ENCODE measurements at places on chromosomes 4 and X.

DNA sequence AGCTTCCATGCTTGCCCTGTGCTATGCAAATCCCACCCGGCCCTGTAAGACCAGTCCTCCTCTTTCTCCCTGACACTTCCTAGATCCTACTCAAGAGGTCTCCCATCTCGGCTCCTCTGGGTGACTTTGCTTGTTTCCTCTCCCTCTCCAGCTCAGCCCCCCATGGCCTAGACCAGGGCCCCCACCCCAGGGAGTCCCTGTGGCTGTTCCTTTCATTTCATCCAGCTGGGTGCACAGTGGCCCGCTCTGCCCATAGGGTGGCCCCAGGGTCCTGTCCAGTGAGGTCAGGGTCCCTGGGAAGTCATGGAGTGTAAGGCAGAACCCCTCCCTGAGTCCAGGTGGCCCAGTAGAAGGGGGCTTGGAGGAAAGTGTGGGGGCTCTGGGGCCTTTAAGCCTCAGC, 52.3 kb upstream of the NKX1-1 start:
- no peak overlapping the region for H3K4me3 ChIP-seq
- peaks cover 26% of the 10 kb centered on the region for H3K27me3 ChIP-seq
- no peak overlapping the region for H3K27ac ChIP-seq
- DNase-seq: no peak
- no peaks in the 10 kb centered on the region for H3K36me3 ChIP-seq
- no peaks in the 10 kb centered on the region for H3K4me1 ChIP-seq

GRCh38 chr4:122819708-122820449, 6.8 kb upstream of the FGF2 start:
- H3K36me3 ChIP-seq: no peaks in the 10 kb centered on the region
- no peak overlapping the region for H3K27ac ChIP-seq
- H3K27me3 ChIP-seq: peaks cover 48% of the 10 kb centered on the region
- no peaks in the 10 kb centered on the region for H3K4me1 ChIP-seq
- H3K4me3 ChIP-seq: no peak overlapping the region
- no peak for DNase-seq

DNA sequence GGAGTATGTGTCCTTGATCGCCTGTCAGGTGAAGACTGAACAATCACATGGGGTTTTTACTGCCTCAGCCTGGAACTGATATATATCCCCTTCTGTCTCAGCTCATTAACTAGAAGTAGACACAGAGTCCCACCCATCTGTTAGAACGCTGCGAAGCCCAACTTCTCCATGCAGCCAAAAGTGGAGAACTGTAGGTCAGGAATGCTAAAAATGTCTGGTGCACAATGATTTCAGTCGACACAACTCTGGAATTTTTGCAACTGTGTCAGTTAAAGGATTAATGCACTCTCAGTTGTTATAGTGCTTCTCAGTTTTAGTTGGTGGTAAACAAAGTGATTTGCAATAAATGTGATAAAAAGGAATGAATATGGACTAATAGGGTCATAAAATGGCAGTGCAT, 287.2 kb downstream of the INPP4B start:
- no peaks in the 10 kb centered on the region for H3K27me3 ChIP-seq
- peaks cover 20% of the 10 kb centered on the region for H3K4me1 ChIP-seq
- no peak overlapping the region for H3K4me3 ChIP-seq
- no peak overlapping the region for H3K27ac ChIP-seq
- no peak for DNase-seq
- no peaks in the 10 kb centered on the region for H3K36me3 ChIP-seq

DNA sequence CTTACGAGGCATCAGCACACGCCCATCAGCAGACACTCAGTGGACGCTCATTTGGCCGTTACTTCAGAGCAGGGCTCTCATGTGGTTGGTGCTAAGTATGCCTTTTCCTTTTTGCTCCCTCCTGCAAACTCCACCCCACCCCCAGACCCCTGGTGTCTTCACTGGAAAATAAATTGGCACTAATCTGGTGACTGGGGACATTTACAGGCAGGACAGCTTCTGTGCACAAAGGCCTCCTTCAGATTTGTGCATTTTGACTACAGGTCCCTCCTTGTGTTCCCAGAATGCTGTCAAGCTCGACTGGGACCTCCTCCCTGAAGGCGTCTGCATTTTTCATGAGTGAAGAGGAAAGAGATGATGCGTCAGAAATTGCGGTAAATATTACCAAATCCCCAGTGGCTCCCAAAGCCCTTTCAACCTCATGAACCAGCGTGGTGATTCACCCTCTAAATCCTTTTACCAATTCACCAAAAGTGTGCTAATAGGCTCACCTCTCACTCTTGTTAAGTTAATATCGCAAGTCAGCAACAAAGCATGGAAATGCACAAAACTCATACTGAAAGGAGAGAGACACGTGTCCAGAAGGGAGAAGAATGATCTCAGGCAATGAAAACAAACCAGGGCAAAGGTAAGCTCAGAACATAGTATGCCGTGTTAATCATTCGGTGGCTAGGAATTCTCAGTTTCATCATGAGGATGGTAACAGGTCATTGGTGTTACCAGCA, 119.0 kb downstream of the NKX6-1 start:
- no peak overlapping the region for H3K27ac ChIP-seq
- H3K4me3 ChIP-seq: no peak overlapping the region
- peaks cover 48% of the 10 kb centered on the region for H3K27me3 ChIP-seq
- H3K4me1 ChIP-seq: no peaks in the 10 kb centered on the region
- DNase-seq: no peak

DNA sequence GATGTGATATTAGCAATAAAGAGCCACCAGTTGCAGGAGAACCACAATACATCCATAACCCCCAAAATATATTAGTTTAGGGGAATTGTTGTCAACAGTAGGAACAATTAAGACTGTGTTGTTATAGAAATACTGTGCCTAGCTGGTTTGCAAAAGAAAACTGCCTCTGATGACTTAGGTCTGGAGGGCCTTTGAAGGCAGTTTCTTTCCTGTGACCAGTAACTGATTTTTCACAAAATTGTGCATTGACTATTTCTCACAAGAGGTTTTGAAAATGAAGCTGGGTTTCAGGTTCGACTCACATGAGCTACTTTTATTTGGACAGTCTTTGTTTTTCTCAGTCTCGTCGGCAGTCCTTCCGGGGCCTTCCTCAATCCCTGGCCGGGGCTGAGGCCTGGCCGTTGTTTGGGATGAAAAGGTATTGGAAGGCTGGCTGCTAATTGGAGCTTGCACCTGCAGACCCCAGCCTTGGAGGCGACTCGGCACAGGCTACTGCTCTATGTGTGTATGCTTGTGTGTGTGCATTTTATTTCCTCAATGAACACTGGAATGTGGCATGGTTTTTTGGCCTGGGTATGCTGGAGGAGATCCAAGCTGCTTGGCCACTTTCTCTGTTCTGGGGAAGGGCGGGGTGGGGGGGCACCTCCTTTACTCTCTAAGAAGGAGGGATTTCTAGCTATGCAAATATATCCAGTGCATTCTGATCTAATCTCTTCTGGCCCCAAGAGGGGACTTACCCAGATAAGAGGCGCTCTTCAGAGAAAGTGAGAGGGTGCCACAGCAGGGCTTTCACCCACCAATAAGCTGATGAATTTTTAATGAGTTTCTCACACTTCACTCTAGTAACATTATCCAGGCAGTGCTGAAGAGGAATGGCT, 49.5 kb upstream of the LNX1 start:
- no peaks in the 10 kb centered on the region for H3K4me1 ChIP-seq
- peaks cover 5% of the 10 kb centered on the region for H3K27me3 ChIP-seq
- no peaks in the 10 kb centered on the region for H3K36me3 ChIP-seq
- H3K4me3 ChIP-seq: no peak overlapping the region
- H3K27ac ChIP-seq: no peak overlapping the region
- DNase-seq: no peak

GRCh38 chr4:140724760-140725159, 31.4 kb downstream of the TBC1D9 start:
- H3K4me1 ChIP-seq: peaks cover 11% of the 10 kb centered on the region
- H3K4me3 ChIP-seq: no peak overlapping the region
- H3K36me3 ChIP-seq: no peaks in the 10 kb centered on the region

DNA sequence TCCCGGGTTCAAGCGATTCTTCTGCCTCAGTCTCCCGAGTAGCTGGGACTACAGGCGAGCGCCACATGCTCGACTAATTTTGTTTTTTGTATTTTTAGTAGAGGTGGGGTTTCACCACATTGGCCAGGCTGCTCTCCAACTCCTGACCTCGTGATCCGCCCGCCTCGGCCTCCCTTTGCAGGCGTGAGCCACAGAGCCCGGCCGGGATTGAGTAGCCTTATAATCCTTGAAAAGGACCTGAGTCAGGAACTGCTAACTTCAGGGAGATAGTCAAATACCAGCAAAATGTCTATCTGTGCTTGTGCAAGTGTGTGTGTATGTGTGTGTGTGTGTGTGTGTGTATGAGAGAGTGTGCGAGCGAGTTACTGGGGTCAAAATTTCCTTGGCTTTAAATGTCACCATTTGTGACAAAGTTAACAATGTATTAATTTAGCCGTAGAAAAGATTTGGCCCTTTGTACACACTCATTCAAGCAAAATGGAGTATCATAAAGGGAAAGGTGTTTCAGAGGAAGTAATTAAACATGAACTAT, 1.8 kb upstream of the KDM6A start:
- H3K4me1 ChIP-seq: no peaks in the 10 kb centered on the region
- H3K36me3 ChIP-seq: peaks cover 6% of the 10 kb centered on the region
- H3K27ac ChIP-seq: no peak overlapping the region
- no peak for DNase-seq
- H3K4me3 ChIP-seq: peak overlapping the region; percentile 66

DNA sequence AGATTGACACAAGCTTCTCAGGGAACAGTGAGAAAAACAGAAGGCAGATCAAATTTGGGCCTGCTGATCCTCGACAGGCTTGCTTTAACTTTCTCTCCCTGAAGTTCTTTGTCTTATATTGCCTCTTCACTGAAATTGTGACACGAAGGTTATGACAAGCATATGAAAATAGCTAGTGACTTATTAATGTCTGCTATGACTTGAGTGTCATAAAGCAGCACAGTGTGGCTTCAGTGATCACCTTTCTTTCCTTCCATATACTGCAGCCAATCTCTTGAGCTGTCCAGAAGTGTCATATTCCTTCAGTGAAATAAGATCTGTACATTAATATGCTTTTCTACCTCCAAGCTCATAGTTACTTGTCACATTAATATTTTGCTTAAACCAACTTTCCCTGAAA, 870.2 kb downstream of the C4orf33 start:
- no peak overlapping the region for H3K27ac ChIP-seq
- H3K4me3 ChIP-seq: no peak overlapping the region
- no peaks in the 10 kb centered on the region for H3K36me3 ChIP-seq
- H3K4me1 ChIP-seq: no peaks in the 10 kb centered on the region

GRCh38 chr4:89914609-89915550, 20.2 kb downstream of the MMRN1 start:
- H3K4me1 ChIP-seq: no peaks in the 10 kb centered on the region
- no peak overlapping the region for H3K27ac ChIP-seq
- H3K4me3 ChIP-seq: no peak overlapping the region
- no peaks in the 10 kb centered on the region for H3K27me3 ChIP-seq
- H3K36me3 ChIP-seq: no peaks in the 10 kb centered on the region

DNA sequence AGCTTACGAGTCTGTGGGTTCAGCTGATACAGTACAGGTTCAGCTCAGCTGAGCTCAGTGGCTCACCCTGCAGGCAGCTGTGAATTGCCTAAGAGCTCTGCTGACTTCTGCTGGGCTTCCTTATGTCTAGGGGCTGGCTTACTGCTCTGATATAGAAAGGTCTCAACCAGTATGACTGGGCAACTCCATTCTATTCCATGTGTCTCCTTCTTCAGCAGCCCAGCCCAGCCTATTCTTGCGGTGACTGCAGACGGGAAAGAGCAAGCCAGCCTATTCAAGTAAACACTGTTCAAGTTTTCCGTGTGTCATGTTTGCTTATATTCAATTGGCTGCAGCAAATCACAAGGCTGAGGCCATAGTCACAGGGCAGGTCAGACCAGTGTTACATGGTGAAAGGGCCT, 615.4 kb upstream of the ZFP42 start:
- no peak overlapping the region for H3K27ac ChIP-seq
- H3K4me3 ChIP-seq: no peak overlapping the region
- DNase-seq: no peak
- H3K27me3 ChIP-seq: no peaks in the 10 kb centered on the region

- H3K27ac ChIP-seq: no peak overlapping the region
- peaks cover 18% of the 10 kb centered on the region for H3K4me1 ChIP-seq
- H3K4me3 ChIP-seq: peak overlapping the region; percentile 71
- peaks cover 21% of the 10 kb centered on the region for H3K27me3 ChIP-seq
- peak; percentile 64 for DNase-seq
Measured at GRCh38 chrX:150365051-150365989, 2.2 kb downstream of the MAMLD1 start.

GRCh38 chr4:73822812-73823504, 13.5 kb upstream of the CXCL6 start:
- no peaks in the 10 kb centered on the region for H3K36me3 ChIP-seq
- no peak overlapping the region for H3K4me3 ChIP-seq
- H3K27ac ChIP-seq: no peak overlapping the region
- DNase-seq: no peak
- no peaks in the 10 kb centered on the region for H3K27me3 ChIP-seq

DNA sequence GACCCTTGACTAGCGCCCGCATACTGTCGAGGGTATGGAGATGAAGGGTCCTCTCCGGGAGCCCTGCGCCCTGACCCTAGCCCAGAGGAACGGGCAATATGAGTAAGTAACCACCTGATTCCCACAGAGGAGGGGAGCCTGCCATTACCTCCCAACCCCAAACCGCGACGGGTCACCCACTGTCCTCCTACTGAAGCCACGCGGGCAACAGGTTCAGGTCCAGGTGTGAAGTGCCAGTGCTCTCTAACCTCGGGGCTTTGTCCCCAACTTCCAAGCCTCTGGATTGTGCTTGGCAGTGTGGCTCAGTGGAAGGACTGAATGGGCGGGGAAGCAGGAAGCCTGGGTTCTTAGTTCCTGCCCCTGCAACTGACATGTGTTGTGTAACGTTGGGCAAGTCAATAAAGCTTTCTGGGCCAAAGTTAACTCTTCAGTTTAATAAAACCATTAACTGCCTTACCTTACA, 694 bp downstream of the OCRL start:
- H3K4me1 ChIP-seq: peaks cover 10% of the 10 kb centered on the region
- H3K4me3 ChIP-seq: peak overlapping the region; percentile 57
- DNase-seq: no peak
- peaks cover 3% of the 10 kb centered on the region for H3K36me3 ChIP-seq
- no peaks in the 10 kb centered on the region for H3K27me3 ChIP-seq
- H3K27ac ChIP-seq: no peak overlapping the region

DNA sequence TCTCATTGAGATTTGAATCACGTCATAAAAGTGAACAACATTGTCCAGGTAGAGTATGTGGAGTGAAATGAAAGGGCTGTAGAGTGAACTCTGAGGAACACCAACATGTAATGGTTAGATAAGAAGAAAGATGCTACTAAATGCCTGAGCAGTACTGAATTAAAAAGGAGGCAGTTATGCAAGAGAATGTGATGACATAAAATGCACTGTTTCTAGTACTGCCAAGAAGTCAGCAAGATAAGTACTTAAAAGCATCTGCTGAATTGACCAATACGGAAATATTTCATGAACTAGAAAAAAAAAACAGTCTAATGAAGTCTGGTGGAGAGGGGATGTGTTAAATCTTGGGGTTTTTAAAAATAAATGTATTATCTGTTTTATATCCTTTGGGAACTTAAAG, 583.8 kb upstream of the GALNT7 start:
- H3K27ac ChIP-seq: no peak overlapping the region
- H3K36me3 ChIP-seq: no peaks in the 10 kb centered on the region
- H3K4me1 ChIP-seq: no peaks in the 10 kb centered on the region
- DNase-seq: no peak
- H3K4me3 ChIP-seq: no peak overlapping the region

GRCh38 chr4:149294601-149295000, 521.0 kb downstream of the IQCM start:
- H3K4me3 ChIP-seq: no peak overlapping the region
- no peak for DNase-seq
- no peak overlapping the region for H3K27ac ChIP-seq
- H3K36me3 ChIP-seq: no peaks in the 10 kb centered on the region
